ENCODE measurements at places on chromosomes 12 and 14.

- no peak for DNase-seq
Observed at GRCh38 chr12:115456946-115457689, 773.1 kb upstream of the TBX3 start.

DNA sequence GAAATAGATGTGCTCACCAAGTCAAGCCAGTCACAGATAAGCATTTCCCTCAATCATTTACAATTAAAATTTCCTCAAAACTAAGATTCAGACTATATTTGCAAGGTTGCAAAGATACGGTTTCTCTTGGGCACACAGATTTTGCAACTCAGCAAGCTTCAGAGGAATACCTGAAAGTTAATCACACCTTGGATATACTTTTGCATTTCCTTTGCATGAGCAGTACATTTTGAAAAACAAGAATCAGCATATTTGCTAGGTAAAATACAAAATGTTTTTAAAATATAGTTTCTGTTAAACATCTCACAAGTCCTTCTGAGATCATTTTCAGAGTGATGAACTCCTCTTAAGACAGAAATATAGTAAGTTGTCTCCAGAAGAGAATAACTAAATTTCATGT, 336.9 kb downstream of the DUSP6 start:
- no peak for DNase-seq

GRCh38 chr14:91261115-91261514, 16.6 kb upstream of the GPR68 start:
- DNase-seq: no peak

GRCh38 chr14:34004881-34005280, 54.0 kb upstream of the EGLN3 start:
- DNase-seq: no peak

GRCh38 chr12:16530268-16530850, 75.6 kb downstream of the LMO3 start:
- DNase-seq: no peak

DNA sequence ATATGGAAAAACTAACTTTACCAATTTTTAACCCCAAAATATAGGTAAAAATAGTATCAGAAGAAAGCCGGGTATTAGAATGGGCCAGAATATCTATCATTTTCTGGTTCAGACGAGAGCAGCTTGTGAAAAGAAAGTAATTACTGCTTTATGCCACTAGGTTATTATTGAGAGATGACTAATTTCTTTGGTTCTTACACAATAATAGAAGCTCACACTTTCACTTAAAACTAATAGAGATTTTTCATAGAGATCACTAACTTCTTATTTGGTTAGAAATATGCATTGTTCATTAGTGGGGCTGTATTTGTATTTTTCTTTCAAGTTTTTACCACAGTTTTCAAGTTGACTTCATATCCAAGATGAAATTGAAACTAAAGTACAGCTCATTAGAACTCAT, 1241.2 kb upstream of the FLRT2 start:
- DNase-seq: no peak

GRCh38 chr12:75526655-75527511, 15.5 kb upstream of the KRR1 start:
- peak; percentile 66 for DNase-seq

DNA sequence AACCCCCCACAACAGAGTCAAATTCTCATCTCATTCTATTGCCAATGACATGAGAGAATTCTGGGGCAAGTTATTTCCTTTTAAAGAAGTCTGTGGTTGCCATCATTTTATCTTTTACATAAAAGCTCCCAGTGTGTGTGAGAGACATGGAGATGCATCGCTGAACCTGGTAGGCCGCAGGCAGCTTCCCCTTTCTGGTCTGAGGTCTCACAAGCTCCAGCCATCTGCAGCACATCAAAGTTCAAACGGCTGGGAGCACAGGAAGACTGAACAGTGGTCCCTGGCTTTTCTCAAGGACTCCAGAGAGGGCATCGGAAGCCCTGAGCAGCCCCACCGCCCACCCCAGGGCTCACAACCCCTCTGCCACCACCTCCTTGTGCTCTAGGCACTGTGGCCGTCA, 141.7 kb downstream of the RIMBP2 start:
- DNase-seq: no peak

DNA sequence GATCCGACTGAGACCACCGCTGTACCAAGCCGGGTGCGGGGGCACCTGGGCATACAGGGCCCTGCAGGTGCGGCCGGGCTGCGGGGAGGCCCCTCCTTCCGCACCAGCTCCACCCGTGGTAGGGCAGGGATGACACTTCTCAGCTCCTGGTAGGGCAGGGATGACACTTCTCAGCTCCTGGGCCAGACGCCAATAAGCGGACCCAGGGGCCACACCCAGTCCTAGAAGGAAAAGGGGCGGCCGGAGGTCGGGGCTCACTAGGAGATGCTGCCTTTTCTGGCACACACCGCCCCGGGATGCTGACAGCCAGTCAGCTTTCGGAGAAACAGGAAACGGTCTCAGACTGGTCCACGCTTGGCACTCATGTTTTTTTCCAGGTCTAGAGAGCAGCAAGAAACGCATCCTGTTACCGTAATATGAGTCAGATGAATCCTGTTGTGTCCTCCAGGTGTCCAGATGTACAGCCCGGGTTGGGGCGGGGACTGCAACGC, 34.8 kb downstream of the NFKBIA start:
- no peak for DNase-seq

DNA sequence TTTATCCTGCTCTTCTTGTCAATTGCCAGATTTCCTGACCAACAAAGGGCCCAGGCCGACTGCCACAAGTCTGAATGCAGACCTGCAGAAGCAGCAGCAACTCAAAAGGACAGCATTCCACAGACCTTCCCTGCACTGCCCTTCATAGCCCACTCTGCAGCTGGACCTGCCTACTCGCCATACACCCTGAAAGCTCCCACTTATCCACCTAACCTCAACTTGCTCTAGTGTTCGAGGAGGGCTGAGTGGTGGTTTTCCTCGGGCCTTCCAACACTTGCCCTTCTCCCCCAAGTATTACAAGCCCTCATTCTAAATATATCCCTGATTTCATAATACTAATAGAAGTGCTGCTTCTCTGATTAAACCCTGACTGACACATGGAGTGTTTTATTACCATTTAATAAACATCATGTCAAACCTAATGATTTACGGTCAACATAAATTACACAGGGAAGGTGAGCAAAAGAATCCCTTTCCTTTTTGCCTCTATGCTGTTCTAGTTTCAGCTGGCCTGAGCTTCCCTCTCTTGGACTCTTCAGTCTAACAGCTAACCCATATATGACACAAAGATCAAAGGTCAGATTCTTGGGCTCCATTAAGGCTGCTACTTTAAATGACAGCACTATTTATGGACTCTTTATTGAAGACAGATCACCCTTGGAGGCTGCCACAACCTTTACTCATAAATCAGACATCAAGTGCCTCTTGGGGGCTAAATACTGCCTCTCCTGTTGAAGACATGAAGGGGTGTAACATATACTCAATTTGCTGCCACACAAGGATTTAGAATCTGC, 1546.9 kb upstream of the TMEM132C start:
- DNase-seq: no peak

DNA sequence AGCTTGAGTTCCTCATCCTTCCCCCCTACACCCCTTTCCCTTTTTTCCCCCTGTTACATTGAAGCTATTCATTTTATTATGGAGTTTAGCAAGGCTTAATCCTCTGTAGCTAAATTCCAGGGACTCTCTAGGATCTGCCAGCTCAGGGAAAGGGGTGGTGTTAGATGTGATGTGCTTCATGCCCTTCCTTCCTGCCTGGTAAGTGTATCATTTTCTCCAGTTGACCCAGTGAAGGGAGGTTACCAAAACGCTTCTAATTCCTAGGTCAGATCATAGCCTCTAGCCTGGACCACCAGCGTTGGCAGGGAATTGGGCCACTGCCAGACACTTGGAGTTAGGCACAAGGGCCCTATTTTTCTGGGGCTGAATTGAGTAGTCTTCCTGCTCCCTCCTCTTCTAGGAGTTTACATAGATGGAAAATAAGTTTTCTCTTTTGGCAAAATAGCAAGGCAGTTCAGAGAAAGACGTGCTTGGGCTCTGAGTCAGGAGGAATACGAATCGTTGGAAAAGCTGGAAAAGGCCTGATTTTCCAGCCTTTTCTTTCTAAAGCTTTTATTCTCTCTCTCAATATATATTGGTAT, 88.3 kb downstream of the NPAS3 start:
- no peak for DNase-seq

- no peak for DNase-seq
Observed at GRCh38 chr12:111056618-111057521, 136.5 kb upstream of the MYL2 start.

- no peak for DNase-seq
Observed at GRCh38 chr14:99870617-99871016, 77.4 kb downstream of the EML1 start.

- DNase-seq: no peak
Observed at GRCh38 chr12:14410177-14410576, 44.7 kb downstream of the ATF7IP start.

GRCh38 chr12:116130431-116130830, 147.1 kb downstream of the MED13L start:
- DNase-seq: peak; percentile 36

GRCh38 chr12:70049596-70050360, 193.5 kb upstream of the CNOT2 start:
- DNase-seq: no peak

DNA sequence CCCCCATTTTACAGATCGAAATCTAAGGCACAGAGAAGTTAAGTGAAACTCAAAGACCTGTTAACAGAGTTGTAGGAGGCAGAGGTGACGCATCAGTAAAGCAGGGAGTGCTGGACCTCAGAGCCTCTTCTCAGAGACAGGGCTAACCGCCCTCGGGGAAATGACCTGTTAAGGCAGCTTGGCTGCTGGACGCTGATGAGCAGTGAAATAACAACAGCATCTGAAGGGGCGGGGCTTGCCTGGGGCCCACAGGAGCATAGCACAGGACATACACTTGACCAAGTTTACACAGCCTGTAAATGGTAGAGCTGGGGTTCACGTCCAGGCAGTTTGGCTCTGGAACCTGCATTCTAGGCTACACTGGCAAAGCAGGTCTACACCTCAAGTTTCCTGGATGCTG, 39.3 kb downstream of the LRTM2 start:
- no peak for DNase-seq

- DNase-seq: no peak
Observed at GRCh38 chr12:42585154-42585840, 4.2 kb downstream of the PRICKLE1 start.

DNA sequence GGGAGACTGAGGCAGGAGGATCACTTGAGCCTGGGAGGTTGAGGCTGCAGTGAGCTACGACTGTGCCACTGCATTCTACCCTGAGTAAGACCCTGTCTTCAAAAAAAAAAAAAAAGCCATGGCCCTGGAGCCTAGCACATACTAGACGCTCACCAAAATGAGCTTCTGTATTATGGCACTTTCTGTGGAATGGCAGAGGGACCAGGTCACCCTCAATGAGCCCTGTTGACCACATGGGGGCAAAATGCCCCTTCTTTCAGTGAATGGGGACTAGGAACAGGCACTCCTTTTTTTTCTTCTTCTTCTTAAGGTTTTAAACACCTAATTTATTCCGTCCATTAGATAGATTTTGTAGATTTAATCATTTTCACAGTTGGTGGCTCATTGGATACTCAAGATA, 50.5 kb downstream of the FAM222A start:
- DNase-seq: no peak

DNA sequence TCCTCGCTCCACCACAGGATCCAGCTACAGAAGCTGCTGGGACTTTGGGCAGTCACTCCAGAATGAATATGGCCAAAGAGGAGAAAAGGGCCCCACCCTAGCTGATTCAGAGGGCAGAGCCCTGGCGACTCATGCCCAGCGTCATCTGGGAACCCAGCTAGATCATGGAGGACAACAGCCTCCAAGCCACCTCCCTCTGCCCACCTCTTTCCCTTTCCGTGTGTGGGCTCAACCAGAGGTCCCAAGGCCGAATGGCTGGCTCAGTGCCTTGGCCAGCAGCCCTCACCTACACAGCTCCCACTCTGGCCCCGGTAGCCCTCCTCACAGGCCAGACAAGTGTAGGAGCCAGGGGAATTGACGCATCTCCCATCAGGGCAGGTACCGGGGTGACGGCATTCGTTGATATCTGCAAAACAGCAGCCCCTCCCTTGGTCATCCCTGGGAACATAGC, 17.4 kb downstream of the ISCA2 start:
- DNase-seq: peak; percentile 36

- DNase-seq: peak; percentile 64
Observed at GRCh38 chr12:40691913-40692764, at the start of gene CNTN1. Gene CNTN1 (plus strand): TSS chr12:40692439.

- DNase-seq: no peak
Observed at GRCh38 chr14:67486890-67487289, 1.6 kb downstream of the TMEM229B start.

DNA sequence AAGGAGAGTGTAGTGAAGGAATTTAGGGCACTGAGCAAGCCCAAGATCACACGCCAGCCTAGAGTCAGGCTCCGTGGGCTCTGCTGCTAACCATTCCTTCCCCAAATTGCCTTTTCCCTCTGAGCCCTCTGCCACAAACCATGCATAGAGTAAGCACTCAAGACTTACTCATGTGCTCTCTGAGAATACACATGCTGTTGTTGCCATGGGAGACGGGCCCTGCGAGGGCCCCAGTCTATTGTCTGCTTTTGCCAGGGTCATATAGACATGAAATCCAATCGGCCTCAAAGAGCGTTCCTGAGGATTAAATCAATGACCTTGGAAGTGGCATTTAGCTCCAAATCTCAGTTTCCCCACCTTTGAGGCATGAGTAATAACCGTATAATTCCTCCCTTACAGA, 48.7 kb upstream of the WSCD2 start:
- DNase-seq: no peak

DNA sequence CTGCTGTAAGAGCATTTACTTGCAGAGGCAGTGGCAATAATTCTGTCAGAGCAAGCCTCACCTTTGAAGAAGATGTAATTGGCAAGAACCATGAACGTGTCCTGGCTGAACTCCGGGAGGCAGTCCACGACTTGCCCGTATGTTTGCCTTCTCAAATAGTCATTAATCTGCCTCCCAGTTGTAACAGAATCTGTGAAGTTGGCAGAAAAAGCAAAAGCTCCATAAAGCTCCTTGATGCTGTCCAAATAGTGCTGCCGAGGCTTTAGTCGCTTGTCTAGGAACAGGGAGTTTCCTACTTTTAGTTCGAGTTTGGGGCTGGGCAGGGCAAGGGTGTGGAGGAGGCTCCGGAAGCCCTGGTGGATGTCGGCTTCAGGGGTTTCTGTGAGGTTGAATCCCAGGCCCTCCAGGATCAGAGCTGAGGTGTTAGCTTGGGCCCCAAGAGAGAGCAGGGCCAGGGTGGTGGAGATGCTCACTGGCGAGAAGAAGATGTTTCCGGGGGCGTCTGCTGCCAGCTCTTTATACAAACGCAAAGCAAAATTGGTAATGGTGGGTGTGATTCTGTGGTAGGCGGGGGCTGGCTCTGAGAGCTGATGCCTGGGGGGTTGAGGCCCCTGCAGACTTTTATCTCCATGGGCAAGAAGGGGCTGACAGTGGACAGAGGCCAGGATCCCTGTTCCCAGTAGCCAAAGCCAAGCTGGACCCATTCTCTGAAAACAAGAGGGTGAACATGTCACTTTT, 4.4 kb downstream of the SERPINA11 start:
- no peak for DNase-seq

- DNase-seq: no peak
Observed at GRCh38 chr14:77299771-77300170, 20.9 kb downstream of the POMT2 start.

GRCh38 chr12:114750917-114751316, 66.9 kb upstream of the TBX3 start:
- DNase-seq: no peak

GRCh38 chr12:58139894-58140293, 198.5 kb downstream of the ATP23 start:
- DNase-seq: no peak

Data from HCEC 1CT (cell line).